ENCODE measurements at places on chromosomes 11 and 22.

DNA sequence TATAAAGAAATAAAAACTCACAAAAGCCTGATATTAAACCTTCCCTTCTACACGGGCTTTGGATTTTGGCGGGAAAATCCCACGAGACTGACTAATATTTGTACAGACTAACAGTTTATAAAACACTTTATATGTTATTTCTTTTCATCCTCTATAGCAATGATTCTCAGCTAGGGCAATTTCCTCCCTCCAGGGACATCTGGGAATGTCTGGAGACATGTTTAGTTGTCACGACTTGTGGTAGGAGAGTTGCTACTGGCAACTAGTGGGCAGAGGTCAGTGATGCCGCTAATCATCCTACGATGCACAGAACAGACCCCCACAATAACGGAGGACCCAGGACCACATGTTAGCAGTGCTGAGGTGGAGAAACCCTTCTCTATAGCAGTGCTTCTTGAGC lies 304.8 kb upstream of the PITPNB start:
- H3K4me1 ChIP-seq, result no peaks in the 10 kb centered on the region
- no peak for DNase-seq
- H3K27ac ChIP-seq, result no peak overlapping the region
- no peaks in the 10 kb centered on the region for H3K36me3 ChIP-seq

- H3K4me1 ChIP-seq, result peaks cover 15% of the 10 kb centered on the region
- H3K36me3 ChIP-seq, result no peaks in the 10 kb centered on the region
- no peaks in the 10 kb centered on the region for H3K27me3 ChIP-seq
These were observed 526 bp downstream of the TPST2 start for GRCh38 chr22:26589367-26589844.

DNA sequence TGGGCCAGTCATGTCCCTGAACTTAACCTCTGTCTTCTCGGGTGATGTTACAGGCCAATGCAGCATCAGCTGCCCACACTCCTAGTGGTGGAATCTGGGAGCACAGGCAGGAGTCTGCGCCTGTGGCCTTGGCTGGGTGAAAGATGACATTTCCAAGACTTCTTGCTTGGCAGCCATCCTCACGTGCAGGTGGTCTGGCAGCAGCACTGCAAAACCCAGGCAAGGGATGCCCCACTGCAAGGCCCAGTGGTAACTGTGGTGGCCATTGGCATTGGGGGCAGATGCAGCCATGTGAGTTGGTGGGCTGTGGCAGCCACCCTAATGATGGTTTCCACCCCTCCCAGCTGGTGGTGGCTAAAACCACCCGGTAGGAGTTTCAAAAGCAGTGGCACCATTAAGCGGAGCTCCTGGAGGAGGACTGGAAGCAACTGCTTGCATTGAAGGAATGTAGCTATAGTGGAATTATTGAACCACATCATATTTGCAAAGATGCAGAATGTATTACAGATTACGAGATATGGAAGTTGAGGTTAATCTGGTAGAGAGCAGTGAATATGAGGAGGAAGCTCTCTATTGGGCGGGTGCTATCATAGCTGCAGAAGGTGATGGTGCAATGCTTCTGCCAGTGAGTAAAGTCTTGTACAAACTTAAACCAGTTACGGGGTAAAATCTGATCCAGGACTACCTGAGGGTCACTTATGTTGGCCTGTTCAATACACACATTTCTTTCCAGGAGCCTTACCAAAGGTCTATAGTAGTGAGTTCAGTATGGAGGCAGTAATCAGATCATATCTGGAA lies 120.7 kb upstream of the TOP3B start:
- no peak for DNase-seq
- peaks cover 84% of the 10 kb centered on the region for H3K27me3 ChIP-seq
- no peak overlapping the region for H3K4me3 ChIP-seq

- no peaks in the 10 kb centered on the region for H3K36me3 ChIP-seq
- no peaks in the 10 kb centered on the region for H3K27me3 ChIP-seq
- no peak for DNase-seq
- no peak overlapping the region for H3K27ac ChIP-seq
- no peaks in the 10 kb centered on the region for H3K4me1 ChIP-seq
- no peak overlapping the region for H3K4me3 ChIP-seq
These were observed 552 bp downstream of the PRR33 start for GRCh38 chr11:1890856-1891830.

DNA sequence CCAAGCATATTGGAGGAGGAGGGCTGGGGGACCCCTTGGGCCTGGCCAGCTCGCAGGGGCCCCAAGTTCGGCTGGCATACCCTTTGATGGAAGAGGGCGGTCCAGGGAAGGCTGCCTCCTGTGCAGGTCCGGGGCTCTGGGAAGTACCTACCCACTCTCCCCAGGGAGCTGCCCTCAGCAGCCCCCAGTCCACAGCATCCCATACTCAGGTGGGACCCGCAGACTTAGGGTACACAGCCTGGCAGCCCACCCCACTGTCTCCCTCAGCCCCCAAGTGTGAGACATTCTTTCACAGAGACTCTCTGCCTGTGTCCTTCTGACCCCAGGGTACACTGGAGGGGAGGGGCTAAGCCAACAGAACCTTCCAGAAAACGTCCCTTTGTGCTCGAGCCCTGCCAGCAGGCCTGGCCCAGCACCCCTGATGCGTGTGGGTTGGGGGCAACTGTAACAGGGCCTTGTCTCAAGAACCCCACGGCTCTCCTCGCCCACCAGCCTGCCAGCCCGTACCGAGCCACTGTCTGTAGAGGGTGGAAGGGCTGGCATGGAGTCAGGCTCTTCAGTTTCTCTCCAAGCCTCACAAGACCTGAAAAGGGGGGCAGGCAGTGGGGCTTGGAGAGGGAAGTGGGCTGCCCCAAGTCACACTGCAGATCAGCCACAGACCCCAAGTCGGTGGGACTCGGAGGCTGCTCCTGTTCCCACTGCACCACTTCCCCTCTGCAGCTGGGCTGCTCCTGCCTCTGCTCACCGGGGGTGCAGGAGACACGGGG lies 7.0 kb upstream of the TNFRSF13C start:
- peaks cover 2% of the 10 kb centered on the region for H3K36me3 ChIP-seq
- peaks cover 3% of the 10 kb centered on the region for H3K27me3 ChIP-seq
- no peak overlapping the region for H3K4me3 ChIP-seq
- DNase-seq, result no peak

GRCh38 chr22:21734540-21735199 lies 924 bp downstream of the YPEL1 start:
- peaks cover 4% of the 10 kb centered on the region for H3K4me1 ChIP-seq
- no peaks in the 10 kb centered on the region for H3K36me3 ChIP-seq
- H3K27ac ChIP-seq, result no peak overlapping the region
- no peaks in the 10 kb centered on the region for H3K27me3 ChIP-seq
- DNase-seq, result no peak
- H3K4me3 ChIP-seq, result peak overlapping the region; percentile 58

DNA sequence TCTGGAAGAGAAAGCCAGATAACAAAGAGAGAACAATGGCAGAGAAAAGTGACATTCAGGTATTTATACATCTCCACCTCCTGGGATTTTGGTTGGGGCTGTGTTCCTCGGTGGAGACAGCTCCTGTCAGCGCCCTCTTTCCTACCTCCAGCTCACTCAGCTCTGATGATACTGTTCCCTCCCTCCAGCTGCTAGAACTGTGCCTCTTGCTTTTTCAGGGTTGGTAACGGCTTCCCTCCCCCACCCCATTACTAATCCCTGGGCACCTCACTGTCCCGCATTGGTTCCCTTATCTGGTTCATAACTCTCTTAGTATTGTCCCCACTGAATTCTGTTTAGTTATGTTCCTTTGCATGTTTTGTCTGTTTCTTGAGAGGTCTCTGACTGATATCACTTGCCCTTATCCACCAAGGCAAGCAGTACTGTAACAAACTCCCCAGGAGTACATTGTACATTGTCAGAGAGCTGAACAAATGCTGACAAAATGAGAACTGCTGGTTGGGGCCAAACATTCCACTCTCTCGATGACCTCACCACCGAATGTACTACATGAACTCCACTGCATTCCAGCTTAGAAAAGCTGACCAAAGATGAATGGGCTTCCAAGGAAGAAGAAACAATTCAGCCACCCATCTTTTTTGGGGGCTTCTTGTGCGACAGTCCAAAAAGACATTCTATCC lies 5.7 kb upstream of the FBXO3 start:
- no peaks in the 10 kb centered on the region for H3K36me3 ChIP-seq
- peaks cover 13% of the 10 kb centered on the region for H3K4me1 ChIP-seq
- H3K27ac ChIP-seq, result no peak overlapping the region
- no peak for DNase-seq
- H3K4me3 ChIP-seq, result no peak overlapping the region

GRCh38 chr11:115944596-115944995 lies 440.4 kb upstream of the CADM1 start:
- no peak for DNase-seq
- H3K36me3 ChIP-seq, result no peaks in the 10 kb centered on the region
- H3K4me1 ChIP-seq, result no peaks in the 10 kb centered on the region
- H3K4me3 ChIP-seq, result no peak overlapping the region

DNA sequence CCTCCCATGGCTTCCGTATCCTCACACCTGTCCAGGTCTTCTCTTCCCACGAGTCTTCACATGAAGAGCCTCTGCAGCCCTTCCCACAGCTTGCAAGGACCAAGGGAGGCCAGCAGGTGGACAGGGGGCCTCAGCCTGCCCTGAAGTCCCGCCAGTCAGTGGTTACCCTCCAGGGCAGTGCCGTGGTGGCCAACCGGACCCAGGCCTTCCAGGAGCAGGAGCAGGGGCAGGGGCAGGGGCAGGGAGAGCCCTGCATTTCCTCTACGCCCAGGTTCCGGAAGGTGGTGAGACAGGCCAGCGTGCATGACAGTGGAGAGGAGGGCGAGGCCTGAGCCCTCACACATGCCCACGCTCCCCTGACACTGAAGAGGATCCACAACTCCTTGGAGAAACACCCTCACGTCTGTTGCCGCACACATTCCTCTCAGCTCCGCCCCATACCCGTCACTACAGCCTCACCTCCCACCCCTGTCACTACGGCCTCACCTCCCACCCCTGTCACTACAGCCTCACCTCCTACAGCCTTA lies 8.3 kb downstream of the SSH3 start:
- no peaks in the 10 kb centered on the region for H3K36me3 ChIP-seq
- H3K4me1 ChIP-seq, result no peaks in the 10 kb centered on the region
- H3K4me3 ChIP-seq, result no peak overlapping the region

GRCh38 chr11:2378527-2379210 lies 1.6 kb downstream of the CD81 start:
- H3K36me3 ChIP-seq, result no peaks in the 10 kb centered on the region
- H3K27me3 ChIP-seq, result no peaks in the 10 kb centered on the region
- peaks cover 16% of the 10 kb centered on the region for H3K4me1 ChIP-seq
- peak overlapping the region; percentile 99 for H3K4me3 ChIP-seq
- no peak overlapping the region for H3K27ac ChIP-seq

- H3K36me3 ChIP-seq, result no peaks in the 10 kb centered on the region
- H3K4me1 ChIP-seq, result no peaks in the 10 kb centered on the region
- no peak for DNase-seq
- H3K27me3 ChIP-seq, result no peaks in the 10 kb centered on the region
These were observed 142.9 kb downstream of the SPON1 start for GRCh38 chr11:14105446-14105845.

DNA sequence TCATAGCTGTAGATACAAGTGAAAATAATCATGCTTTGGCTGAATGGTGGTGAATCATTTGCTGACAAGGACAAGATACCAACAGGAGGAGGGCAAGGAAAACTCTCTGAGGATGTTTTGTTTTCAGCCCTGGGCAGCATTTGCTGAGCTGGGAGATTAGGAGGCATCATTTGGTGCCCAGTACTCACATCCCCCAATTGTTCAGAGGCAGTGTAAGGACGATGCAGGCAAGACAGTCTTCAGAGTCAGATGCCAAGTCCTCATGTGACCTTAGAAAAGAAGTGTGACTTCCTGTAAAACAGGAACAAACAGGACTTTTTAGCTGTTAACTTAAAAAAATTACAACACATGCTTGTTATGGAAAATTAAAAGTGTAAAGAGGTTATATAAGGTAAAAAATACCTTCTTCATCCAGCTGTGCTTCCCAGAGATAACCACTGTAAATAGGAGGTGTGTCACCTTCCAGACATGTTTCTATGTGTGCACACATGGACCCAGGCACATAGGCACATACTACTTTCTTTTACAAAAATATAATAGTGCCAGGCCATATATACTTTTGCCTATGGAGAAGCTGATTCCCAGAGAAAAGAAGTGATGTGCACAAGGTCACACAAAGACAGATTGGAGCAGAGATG lies 18.0 kb downstream of the CNTF start:
- DNase-seq, result no peak
- no peaks in the 10 kb centered on the region for H3K36me3 ChIP-seq
- no peaks in the 10 kb centered on the region for H3K4me1 ChIP-seq
- no peak overlapping the region for H3K4me3 ChIP-seq
- no peaks in the 10 kb centered on the region for H3K27me3 ChIP-seq

DNA sequence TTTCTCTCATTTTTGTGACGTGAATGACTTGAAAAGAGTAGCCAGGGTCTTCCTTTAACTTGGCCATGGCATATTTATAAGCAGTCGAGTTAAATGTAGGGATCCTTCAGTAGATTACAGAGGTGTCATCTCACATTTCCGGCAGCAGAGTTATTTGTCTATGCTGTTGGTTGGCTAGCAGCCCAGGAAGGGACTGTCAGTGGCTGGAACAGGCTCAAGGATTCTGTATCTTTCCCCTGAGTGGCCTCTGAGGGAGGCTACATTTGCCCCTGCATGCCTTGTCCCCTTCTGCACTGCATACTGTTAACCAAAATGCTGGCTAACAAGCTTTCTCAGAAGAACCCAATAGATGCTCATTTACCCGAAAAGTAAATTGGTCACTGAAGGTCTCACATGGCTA lies 187.6 kb downstream of the PGR start:
- no peak for DNase-seq
- no peak overlapping the region for H3K27ac ChIP-seq
- no peaks in the 10 kb centered on the region for H3K36me3 ChIP-seq
- no peak overlapping the region for H3K4me3 ChIP-seq

- H3K36me3 ChIP-seq, result no peaks in the 10 kb centered on the region
- H3K4me3 ChIP-seq, result no peak overlapping the region
- no peak overlapping the region for H3K27ac ChIP-seq
These were observed 15.0 kb downstream of the PTPRJ start for GRCh38 chr11:47995360-47995769.

DNA sequence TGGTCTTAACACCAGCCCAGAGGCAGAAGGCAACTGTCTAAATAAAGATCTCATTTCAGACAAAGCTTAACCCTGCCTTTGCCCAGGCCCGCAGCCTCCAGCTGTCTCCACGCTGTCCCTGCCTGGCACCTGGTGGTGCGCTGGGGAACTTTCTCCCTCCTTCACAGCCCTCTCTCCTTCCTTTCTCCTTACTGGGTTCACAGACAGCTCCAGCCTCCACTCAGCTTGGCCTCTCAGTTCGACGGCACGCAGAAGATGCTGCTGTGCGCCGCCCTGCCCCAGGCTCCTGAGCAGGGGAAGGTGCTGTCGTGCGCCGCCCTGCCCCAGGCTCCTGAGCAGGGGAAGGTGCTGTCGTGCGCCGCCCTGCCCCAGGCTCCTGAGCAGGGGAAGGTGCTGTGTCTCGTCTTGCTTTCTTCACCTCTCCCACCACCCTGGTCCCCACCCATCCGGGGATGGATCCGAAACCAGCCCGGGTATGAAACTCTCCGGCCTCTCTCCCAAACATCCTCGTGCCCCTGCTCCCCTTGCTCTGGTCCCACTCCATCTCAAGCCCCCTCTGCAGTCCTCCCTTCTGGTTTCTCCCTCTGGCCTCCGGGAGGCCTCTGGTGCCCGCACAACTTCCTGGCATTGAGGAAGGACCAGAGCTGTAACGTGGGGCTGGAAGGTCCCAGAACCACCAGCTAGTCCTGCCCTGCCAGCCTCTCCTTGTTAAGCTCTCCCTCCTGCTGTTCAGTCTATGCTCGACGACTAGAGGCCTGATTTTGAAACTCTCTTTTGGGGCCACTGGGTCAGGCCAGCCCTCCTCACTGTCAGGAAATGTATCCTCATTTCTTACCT lies 22.9 kb upstream of the JAM3 start:
- H3K36me3 ChIP-seq, result no peaks in the 10 kb centered on the region
- H3K27ac ChIP-seq, result no peak overlapping the region
- no peak overlapping the region for H3K4me3 ChIP-seq
- peaks cover 9% of the 10 kb centered on the region for H3K4me1 ChIP-seq

Data from H1 (cell line).